ENCODE measurements at places on chromosomes 1 and 21.

DNA sequence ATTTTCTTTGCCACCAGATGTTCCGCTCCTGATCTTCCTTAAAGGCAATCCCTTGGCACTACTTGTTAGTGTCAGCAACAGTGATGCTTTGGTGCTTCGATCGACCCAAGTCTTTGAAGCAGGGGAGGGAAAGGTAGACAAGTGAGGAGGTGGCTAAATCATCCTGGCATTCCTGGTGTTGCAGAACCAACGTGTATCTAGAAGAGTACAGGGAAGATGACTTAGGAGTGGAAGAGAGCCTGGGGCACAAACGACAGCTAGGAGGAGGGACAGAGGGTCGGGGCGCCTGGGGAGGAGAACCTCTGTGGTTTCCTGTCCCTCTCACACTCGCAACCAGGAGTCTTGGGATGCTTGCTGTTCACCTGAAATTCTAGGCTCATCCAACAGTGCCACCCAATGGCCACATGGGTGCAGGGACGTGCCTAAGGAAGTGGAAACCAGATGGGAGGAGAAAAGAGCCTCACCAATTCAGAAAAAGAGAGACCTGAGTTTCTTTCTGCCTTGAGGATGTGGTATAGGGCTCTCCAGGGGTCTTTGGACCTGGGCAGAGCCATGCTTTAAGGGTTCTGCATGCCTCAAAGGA, 9.5 kb upstream of the KCNA2 start:
- peak; percentile 17 for DNase-seq

GRCh38 chr1:221716713-221717484, 25.0 kb downstream of the DUSP10 start:
- no peak for DNase-seq

DNA sequence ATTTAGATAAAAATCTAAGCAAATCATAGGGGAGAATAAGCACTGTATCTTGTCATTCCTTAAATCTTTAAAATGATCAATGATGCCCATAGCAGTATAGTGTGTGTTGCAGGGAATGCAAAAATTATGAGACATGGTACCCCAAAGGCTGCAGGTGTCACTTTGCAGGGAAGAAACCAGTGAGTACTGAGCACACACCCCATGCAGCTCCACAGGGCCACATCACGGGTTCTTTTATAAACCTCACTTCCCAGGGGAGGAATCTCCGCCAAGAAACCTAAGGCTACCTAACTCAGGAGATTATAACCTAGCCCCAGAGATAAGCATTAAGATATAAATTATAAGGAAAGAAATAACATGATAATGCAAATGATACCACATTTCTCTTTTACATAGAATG, 115.6 kb downstream of the APP start:
- no peak for DNase-seq

- DNase-seq = no peak
Observed at GRCh38 chr1:119188926-119189325, 48.5 kb upstream of the WARS2 start.

GRCh38 chr1:25908161-25908560, 1.9 kb upstream of the STMN1 start:
- no peak for DNase-seq

DNA sequence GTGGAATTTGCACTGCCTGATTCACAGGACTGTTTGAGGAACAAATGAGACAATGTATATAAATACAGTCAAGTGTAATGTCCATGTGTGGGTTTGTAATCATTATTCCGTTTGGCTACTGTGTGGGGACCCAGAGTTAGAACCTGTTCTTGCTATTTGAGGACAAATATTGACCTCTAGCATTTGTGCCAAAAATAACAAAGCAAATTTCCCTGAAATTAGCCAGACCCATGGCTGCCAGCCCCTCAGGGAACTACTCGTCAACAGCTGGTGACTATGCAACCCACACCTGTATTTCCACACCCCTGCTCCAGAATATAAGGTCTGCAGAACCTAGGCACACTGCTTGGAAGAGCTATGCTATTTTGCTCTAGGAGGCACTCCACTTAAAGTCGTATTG, 70.7 kb downstream of the KCNJ6 start:
- no peak for DNase-seq

- no peak for DNase-seq
Observed at GRCh38 chr1:116844775-116845174, 64.9 kb upstream of the PTGFRN start.

- no peak for DNase-seq
Observed at GRCh38 chr1:66438501-66438900, 95.5 kb upstream of the SGIP1 start.

- DNase-seq = no peak
Observed at GRCh38 chr1:34946211-34946610, 16.8 kb upstream of the DLGAP3 start.

GRCh38 chr1:66352792-66353191, 181.2 kb upstream of the SGIP1 start:
- no peak for DNase-seq

DNA sequence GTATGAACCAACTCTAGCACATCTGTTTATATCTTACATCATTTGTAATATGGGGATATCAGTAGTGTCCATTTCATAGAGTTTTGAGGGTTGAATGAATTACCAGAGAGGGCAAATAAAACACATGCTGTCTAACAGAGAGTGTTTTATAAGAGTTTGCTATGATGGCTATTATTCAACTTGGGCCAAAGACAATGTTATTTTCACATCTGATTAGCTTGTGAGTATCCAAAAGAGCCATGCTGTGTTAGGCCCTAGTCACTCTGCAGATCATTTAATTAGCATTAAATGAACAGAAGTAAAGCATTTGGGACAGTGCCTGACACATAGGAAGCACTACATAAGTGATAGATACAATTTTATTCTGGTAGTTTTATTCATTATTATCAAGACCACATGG, 4.2 kb upstream of the RNF11 start:
- DNase-seq = no peak

DNA sequence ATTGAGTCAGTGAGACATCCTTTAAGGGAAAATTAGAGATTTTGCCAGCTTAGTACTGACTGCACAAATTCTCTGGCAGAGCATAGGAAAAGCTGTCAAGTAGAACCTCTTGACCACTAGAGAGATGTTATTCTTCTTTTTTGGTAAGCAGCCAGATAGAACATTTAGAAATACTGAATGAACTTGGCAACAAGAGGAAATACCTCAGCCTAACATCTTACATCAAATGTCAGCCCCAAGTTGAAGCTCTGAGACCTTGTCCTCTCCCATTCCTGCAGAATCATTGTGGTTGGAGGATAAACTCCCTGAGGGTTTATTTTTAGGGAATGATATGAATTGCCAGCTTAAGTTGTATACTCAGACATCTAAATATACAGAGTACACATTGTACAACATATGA, 53.5 kb downstream of the MIGA1 start:
- DNase-seq = no peak

DNA sequence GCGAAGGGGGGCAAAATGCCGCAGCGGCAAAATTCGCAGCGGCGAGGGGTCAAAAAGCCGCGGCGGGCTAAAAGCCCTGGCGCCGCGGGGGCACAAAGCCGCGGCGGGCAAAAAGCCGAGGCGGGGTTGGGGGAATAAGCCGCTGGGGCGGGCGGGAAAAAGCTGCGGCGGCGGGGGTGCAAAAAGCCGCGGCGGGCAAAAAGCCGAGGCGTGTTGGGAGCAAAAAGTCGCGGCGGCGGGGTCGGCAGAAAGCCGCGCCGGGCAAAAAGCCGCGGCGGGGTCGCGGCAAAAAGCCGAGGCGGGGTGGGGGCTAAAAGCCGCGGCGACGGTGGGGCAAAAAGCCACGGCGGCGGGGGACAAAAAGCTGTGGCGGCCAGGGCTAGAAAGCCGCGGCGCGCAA, 3902.5 kb downstream of the SRGAP2C start:
- DNase-seq = no peak

DNA sequence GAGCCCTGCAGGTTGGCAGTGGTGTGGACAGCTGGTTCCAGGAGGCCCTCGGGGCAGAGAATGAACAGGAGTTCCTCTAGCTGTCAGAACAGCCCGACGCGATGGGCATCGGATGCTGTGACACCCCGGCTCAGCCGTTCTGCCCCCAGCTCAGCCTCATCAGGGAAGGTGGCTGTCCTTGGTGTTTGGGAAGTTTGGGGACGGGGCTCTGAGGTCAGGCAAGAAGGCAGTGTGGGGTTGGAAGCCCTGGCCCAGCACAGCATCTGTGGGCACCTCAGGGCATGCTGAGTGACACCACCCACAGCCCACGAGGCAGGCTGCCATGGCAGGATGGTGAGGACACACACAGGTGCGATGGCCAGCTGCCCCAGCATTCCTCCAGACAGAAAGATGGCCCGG, 40.9 kb upstream of the CCDC27 start:
- DNase-seq = no peak

GRCh38 chr1:77461691-77462090, 179.9 kb downstream of the AK5 start:
- DNase-seq = no peak

DNA sequence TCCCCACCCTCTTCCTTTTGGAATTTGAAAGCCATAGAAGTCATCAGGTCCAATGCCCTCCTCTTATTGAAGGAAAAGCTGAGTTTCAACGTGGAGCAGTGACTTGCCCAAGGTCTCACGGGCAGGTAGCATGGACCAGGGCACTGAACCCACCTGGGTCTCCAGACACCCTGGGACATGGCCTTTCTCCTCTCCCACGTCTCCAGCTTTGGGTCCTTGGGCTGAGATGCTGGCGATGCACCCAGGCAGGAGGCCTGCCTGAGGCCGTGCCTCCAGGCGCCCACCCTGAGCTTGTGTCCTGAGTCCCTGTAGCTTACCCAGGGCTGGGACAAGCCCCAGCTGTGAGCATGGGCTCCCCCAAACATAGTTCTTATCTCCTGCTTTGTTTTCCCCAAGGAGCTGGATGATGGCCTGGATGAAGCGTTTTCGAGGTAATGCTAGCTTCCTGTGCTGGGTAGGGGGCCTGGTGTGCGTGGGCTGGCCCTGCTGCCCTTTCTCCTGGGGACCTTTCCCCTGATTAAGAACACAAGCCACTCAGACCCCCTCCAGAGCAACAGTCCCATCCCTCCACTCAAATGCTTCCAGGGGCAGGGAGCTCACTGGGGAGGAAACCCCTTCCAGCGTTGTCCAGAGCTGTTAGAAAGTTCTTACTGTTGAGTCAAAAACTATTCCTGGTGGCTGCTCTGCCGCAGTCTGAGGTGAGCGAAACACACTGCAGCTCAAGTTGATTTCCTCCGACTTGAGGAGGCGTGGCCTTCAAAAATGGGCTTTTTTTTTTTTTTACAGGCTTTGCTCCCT, 21.6 kb downstream of the LDLRAP1 start:
- no peak for DNase-seq

DNA sequence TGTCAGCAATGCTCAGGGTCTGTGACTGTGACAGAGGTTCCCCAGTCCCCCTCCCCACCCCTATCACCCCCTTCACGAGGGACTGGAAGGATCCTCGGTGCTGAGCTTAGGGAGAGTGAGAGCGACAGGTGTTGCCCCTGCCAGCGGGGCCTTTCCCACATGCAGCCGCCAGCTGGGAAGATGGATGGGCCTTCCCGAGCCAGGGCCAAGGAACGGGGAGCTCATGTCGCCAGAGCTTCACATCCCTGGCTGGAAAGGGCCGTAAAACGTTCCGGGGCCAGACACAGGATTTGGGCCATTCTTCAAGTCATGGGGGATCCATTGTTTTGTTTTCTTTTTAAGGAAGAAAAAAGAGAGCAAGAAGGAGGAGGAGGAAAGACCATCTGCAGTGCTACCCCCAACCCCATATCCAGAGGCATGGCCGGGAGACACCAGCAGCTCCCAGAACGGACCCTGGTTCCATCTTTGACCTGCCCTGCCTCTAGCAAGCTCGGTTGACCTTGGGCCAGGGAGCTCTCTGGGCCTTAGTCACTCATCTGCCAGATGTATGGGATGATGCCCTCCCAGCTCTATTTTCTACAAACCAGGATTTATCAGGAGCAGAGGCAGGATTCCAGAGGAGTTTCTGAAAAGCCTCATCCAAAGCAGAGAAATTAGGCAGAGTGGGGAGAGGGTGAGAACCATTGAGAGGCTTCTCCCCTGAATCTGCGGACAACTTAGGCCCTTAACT, 54.1 kb downstream of the TAS1R2 start:
- no peak for DNase-seq

GRCh38 chr1:81517987-81518386, 282.7 kb upstream of the ADGRL2 start:
- no peak for DNase-seq

DNA sequence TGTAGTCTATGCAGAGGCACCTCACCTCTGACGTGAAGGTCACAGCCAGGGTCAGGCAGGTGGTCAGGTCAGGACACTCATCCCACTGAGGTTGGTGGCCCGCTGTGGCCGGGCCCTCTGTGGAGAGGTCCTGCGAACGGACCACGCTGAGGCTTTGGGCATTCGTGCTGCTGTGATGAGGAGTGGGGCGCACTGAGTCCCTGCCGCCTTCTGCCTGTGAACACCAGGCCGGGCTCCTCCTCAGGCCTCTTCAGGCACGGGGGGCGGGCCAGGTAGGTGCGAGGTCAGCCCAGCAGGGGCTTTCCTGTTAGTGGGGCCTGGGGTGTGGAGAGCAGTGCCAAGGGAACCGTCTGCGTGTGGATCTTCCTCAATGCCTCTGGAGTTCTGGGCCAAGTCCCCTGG, 39.0 kb downstream of the COQ8A start:
- DNase-seq = no peak

DNA sequence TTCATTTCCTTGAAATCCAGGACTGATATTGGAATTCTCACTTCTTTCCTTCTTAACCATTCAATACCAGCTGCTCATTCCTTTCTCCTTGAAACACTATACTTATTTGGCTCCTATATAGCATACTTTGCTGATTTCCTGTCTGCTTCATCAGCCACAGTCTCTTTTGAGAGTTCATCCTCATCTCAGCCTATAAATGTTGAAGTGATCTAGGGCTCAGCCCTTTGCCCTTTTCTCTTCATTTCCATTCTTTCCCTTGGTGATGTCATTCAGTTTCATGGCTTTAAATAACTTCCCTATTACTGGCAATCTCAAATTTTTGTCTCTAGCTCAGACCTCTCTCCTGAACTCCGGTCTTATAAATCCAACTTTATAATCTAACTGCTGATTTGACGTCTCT, 24.1 kb upstream of the RABGAP1L start:
- no peak for DNase-seq

DNA sequence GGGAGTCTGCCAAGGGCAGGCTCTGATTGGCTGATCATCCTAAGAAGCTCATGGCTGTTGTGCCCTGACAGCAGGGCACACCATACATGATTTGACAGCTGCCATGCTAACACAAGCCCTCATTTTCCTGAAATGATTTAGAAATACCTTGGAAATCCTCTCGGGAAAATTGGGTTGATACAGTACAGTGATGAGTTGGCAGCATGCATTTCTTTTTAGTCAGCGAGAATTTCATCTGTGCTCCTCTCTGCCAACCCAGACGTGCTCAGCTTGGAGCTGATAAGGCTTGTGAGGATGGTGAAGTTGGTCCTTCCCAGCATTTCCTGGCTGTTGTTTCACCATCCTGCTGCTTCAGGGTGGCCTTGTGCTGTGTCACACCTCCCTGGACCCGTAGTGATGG, 22.6 kb upstream of the KCNQ4 start:
- no peak for DNase-seq

GRCh38 chr21:45511661-45512431, 30.4 kb downstream of the SLC19A1 start:
- no peak for DNase-seq

Measured in KG1 (cell line).